WERI-Rb-1 (cell line): ENCODE measurements at places on chromosomes 3 and 15.

DNA sequence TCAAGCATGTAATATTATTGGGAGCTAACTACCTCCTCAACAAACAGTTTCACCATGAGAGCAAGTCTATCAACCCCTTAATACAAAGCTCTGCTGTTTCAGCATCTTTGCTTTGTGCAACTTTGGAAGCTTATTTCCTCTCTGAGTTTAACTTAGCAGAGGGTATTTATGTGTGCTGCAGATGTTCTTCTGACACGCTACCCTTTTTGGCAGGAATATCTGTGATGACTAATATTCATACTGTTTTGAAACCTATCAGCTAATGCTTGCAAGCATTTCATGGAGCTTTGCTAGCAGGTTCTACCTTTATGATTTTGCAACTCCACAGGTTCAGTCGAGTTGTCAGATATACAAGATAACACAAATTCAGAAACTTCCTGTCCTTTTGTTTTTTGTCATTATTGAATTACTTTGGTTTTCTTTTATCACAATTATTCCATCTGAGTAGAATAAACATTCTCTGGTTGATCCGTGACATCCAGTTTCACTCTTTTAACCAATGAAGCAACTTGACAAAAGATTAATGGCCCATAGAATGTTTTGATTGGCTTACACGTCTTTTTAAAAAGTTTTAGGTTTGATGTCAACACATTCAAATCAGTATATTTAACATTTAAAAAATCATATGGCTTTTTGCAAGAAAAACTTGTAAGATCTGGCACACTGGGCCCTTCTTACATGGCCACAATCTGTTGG, 1.7 kb upstream of the SLC9A9 start:
- no peak for DNase-seq

DNA sequence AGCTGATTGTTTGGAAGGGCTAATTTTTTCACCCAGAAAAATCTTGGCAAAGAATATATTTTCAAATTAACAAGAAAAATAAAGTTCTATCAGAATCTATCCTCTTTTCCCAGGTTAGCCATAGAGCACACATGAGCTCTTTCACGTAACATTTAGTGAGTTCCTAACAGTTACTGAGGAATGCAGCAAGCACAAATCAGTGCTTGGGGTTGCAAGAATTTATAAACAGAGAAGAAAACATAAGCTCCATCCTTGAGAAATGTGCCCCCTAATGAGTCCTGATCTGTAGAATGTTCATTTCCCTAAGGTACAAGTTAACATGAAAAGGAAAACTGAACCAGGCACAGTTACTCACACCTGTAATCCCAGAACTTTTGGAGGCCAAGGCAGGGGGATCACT, 13.9 kb downstream of the EOGT start:
- DNase-seq: no peak

- DNase-seq: peak; percentile 16
Measured at GRCh38 chr15:64185146-64185911, 22.5 kb upstream of the PPIB start.

GRCh38 chr3:31765871-31766270, 215.2 kb downstream of the OSBPL10 start:
- DNase-seq: no peak

- no peak for DNase-seq
Measured at GRCh38 chr3:14451844-14452739, 49.7 kb downstream of the SLC6A6 start.

DNA sequence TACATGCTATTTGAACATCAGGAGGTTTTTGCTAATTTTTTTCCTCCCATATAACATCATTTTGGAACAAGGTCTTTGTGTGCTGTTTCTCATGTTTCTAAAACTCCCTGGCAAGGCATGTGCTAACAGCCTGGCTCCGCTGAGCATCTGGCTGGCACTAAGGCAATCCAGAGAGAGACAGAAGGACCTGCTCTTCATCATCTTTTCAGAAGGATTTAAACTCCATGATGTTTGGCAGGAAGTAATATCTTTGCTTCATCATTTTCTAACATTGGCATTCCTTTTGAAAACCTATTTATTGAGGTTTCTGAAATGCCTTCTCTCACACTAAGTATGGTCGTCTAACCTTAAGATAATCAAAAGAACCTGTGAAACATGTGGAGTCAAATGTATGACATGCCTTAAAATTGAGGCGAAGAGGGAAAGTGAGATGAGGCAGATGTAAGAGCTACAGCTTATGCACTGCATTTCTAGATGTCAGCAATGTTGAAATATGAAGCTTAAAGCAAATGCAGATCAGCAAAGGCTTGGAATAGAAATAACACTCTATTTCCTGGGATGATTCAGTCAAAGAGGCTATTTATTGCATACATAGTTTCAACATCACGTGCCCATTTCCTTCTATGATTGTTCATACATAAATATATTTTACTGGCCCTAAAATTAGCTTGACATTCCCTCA, 592.0 kb downstream of the ZNF385D start:
- no peak for DNase-seq

DNA sequence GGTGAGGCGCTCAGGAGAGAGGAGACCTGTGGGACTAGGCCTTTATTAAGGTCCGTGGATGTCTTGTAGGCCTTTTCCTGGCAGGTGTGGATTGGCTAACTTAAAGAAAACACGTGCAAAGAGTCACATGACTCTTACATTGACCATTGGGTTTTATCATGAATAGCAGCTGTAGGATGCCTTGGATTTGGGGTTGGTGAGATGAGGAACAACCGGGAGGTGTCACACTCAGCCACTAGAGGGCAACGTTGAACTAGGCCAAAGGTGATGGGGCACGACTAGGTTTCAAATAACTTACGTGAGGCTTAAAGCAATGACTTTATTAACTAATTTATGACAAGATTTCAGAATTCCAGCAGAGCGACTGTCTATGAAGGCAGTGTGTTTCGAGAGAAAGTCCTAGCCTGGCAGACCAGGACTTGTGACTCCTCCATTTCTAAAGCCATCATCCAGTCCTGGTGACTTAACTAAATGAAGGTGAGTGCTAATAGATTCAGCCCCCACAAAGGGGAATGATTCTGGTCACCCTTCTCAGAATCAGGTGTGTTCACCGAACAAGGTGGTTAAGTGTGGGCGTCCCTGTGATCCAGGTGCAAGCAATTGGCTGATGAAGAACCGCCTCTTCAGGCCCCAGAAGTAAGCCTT, 345.6 kb downstream of the MCTP2 start:
- peak; percentile 11 for DNase-seq

DNA sequence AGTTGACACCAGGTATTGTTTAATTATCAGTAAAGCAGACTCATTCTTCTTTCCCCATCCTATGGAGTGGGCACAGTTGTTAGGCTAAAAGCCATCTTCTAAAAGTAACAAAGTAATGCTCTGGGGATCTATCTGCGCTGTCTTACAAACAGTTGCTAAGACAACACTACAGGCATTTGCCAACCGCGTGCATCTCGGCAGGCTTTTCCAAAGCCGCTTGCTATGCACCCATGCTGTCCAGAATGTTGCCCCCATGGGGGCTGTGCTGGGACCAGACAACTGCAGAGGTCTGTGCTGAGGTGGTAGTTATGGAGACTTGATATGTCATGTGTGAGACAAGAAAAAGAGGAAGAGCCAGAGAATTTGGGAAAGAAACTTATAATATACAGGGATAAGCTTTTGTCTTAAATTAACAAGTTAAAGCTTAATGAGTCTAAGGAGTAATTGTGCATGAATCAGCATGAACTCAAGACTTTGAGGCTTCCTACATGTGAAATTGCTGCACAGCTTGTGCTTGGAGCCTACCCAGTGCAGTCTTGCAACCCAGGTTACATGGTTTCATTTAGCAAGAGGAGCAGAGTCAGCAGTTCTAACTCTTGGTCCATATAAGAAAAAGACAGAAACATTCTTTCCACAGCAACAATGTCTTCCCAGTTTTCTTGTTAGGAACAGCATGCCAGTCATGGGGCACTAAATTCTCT, 38.9 kb upstream of the DCLK3 start:
- DNase-seq: no peak

GRCh38 chr3:66442254-66443117, 58.3 kb downstream of the LRIG1 start:
- no peak for DNase-seq

- no peak for DNase-seq
Measured at GRCh38 chr3:114518206-114518808, 224.5 kb downstream of the TIGIT start.

- DNase-seq: no peak
Measured at GRCh38 chr3:171604370-171604769, 144.2 kb upstream of the TNIK start.

DNA sequence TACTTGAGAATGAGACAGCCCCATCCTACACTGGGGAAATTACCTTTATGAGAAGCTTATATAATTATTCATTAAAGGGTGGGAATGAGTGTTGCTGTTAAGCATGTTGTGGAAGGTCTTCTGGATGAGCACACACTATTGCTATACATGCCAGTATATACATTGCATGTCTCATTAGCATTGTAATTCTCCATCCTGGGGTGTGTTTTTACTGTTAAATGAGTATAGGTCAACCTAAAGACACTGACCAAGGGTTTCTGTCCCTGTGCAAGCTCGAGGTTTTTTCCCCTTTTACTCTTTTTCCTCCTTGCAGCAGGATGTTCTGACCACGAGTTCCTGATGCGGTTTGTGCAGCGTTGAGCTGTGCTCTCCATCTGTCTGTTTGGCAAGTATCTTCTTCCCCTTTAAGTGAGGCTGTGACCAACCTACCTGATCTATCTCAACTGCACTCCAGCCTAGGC, 7.2 kb upstream of the IVD start:
- no peak for DNase-seq

- no peak for DNase-seq
Measured at GRCh38 chr15:57914350-57915055, 151.0 kb downstream of the ALDH1A2 start.

- DNase-seq: no peak
Measured at GRCh38 chr3:37189109-37189508, 14.7 kb upstream of the LRRFIP2 start.

DNA sequence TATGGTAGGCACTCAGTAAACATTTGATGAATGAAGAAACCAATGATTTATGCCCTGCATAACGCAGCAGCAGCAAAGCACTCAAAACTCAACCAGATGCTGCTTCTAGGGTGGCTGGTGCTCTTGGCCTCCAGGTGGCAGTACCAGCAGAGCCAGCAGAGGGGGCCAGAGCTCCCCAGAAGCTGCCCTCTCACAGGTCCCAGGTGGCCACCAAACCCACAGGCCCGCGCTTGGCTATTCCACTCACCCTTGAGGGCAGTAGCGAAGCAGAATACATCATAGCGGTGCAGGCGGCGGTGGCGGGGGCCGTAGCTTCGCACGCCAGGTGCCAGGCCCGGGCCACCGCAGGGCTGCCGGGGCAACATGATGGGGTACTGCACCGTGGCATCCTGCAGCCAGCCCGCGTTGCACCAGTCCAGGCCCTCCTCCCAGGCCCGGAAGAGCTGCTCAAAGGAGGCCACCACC, 16.6 kb downstream of the HAPLN3 start:
- peak; percentile 81 for DNase-seq

GRCh38 chr3:64871834-64872249, 184.0 kb upstream of the ADAMTS9 start:
- no peak for DNase-seq

DNA sequence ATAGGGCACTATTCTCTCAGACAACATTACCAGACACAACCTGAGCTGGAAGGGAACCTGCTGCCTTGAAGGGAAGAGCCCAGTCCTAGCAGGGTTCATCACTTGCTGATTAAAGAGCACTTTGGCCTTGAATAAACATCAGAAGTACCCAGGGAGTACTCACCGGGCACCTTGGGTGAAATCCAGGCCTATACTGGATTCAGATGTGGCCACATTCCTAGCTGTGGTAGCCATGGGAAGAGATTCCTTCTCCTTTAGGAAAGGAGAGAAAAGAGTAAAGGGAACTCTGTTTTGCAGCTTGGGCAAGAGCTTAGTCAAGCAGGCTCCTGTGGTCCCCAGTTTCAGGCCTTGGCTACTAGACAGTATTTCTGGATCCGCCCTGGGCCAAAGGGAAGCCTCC, 195.0 kb downstream of the SPATA16 start:
- no peak for DNase-seq
